ENCODE measurements at places on chromosomes 13 and 19. TPM values are rescaled to one million over a fixed set of nuclear protein-coding genes. Genes with fewer than 3 reads are reported as not detected.

FFAR2 gene
- total RNA-seq = 0.69 TPM

GRCh38 chr13:67855741-67856238, 625.7 kb upstream of the PCDH9 start:
- no peak overlapping the region for H3K27ac ChIP-seq
- H3K4me1 ChIP-seq = no peaks in the 10 kb centered on the region
- no peaks in the 10 kb centered on the region for H3K27me3 ChIP-seq
- H3K36me3 ChIP-seq = no peaks in the 10 kb centered on the region
- DNase-seq = peak; percentile 7

DNA sequence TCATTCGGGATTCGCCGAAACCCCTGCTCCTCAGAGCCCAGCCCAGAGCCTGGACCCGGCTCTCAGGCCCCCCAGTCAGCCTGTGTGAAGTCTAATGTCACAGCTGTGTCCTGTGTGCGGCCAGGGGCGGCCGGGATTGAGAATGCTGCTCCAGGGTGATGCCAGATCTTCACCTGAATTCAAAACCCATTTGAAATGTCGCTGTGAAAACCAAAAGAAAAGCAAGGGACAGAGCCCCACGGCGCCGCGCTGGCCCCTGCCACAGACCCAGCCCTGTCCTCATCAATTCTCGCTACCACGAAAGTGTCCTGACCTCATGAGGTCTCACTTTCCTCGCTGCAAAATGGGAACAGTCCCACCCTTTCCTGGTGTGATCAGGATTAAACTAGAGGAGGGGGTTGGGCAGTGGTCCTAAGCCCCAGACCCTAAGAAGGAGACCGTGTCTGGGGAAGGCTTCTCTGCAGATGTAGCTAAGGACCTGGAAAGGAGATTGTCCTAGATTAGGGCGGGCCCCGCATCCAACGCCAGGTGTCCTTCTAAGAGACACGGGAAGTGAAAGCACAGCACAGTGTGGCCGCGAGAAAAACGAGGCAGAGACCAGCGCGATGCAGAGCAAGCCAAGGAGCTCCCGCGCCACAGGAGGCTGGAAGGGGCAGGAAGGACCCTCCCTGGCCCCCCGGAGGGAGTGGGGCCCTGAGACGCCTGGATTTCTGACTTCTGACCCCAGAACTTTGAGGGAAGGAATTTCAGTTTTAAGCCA, 34.0 kb upstream of the SPACA7 start:
- H3K4me1 ChIP-seq = peaks cover 13% of the 10 kb centered on the region
- no peak for DNase-seq
- peaks cover 16% of the 10 kb centered on the region for H3K27me3 ChIP-seq
- H3K27ac ChIP-seq = no peak overlapping the region

ZIM2 gene
- total RNA-seq = 7.8 TPM

GRCh38 chr13:28540612-28541011, 45.7 kb upstream of the FLT1 start:
- no peaks in the 10 kb centered on the region for H3K4me1 ChIP-seq
- no peak for DNase-seq
- H3K36me3 ChIP-seq = no peaks in the 10 kb centered on the region
- no peak overlapping the region for H3K27ac ChIP-seq

GRCh38 chr13:20394506-20394905, 131.2 kb downstream of the CRYL1 start:
- DNase-seq = no peak
- H3K4me1 ChIP-seq = peaks cover 15% of the 10 kb centered on the region
- no peak overlapping the region for H3K4me3 ChIP-seq
- H3K27ac ChIP-seq = no peak overlapping the region

LACC1 gene
- total RNA-seq = 6.2 TPM

DNA sequence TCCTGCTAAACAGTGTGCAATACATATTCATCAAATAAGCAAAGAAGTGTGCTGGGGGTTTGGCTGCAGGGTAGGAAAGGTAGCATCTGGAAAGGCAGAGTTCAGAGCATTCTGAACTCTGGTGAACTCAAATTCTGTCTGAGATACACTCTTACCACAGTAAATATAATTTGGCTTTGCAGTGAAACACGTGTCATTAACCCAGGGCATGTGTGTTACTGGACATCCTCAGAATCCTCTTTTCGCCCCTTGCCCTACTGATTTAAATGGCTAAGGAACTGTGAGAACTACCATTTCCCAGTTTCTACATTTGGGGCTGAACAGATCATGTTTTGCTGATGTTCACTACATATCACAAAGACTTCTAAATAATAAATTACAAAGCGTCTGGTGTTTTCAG, 562.8 kb upstream of the SGCG start:
- no peak overlapping the region for H3K27ac ChIP-seq
- no peaks in the 10 kb centered on the region for H3K36me3 ChIP-seq
- no peak for DNase-seq
- H3K4me3 ChIP-seq = no peak overlapping the region
- no peaks in the 10 kb centered on the region for H3K27me3 ChIP-seq
- no peaks in the 10 kb centered on the region for H3K4me1 ChIP-seq

GMIP gene
- 5.2 TPM for total RNA-seq

DNA sequence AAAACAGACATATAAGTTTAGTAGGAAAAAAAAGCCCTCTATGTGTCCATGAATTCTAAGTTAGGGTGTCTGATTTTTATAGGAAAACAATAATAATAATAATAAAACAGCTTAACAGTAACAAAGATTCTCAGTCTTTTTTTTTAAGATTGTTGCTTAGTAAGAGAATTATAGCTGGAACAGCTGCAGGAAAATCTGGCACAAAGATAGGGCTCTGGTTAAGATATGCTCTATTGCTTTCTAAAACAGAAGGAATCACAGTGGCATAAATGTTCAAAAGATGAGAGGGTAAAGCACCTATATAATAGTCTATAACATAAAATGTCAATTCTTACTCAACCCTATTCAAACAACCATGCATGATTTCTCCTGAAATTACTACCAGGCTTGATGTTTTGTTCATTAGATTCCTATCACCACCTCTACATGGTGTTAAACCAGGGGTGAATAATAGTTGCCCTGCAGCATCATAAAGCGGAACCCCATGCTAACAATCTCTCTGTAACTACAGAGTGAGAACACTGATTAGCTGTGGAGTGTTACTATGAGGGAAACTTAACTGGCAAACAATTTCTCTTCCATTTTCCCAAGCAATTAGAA, 541.4 kb upstream of the MIR17HG start:
- no peak overlapping the region for H3K4me3 ChIP-seq
- peak; percentile 77 for DNase-seq
- H3K27me3 ChIP-seq = no peaks in the 10 kb centered on the region
- H3K27ac ChIP-seq = no peak overlapping the region
- no peaks in the 10 kb centered on the region for H3K4me1 ChIP-seq

HSPB6 gene
- total RNA-seq = 1.8 TPM

- peaks cover 3% of the 10 kb centered on the region for H3K36me3 ChIP-seq
- H3K27me3 ChIP-seq = no peaks in the 10 kb centered on the region
- no peak overlapping the region for H3K4me3 ChIP-seq
- no peak overlapping the region for H3K27ac ChIP-seq
Measured at GRCh38 chr13:100156788-100157187, 67.9 kb downstream of the PCCA start.

GRCh38 chr19:41695745-41696144, 7.7 kb upstream of the CEACAM7 start:
- no peaks in the 10 kb centered on the region for H3K36me3 ChIP-seq
- no peak for DNase-seq
- no peaks in the 10 kb centered on the region for H3K4me1 ChIP-seq
- no peak overlapping the region for H3K4me3 ChIP-seq

Data from spinal cord (tissue), 10 donors.